Activated T-helper 1 cell treated with anti-CD3 and anti-CD28 coated beads, Interleukin-12 subunit alpha, Interleukin-12 subunit beta, Interleukin-2, Interleukin-4 antibody, amounts not matched to agents 30 ng/mL and 10 ng/mL and 1 ng/mL, durations not matched to agents 14 hours and 24 hours and 36 hours (primary cell): ENCODE measurements at places on chromosomes 7 and 10. TPM values are rescaled to one million over a fixed set of nuclear protein-coding genes. Genes with fewer than 3 reads are reported as not detected.

Gene GAD2
- not detected in 2 replicates for total RNA-seq

- DNase-seq: no peak
Observed at GRCh38 chr7:100680576-100681271, 7.2 kb downstream of the GNB2 start.

Gene ZNF488
- total RNA-seq: not detected in 2 replicates

GRCh38 chr7:140404565-140405065 is 757 bp downstream of the RAB19 start:
- no peak for DNase-seq

- DNase-seq: no peak
Observed at GRCh38 chr10:73032536-73032935, 64.1 kb downstream of the P4HA1 start.

Gene OR6V1
- not detected in 2 replicates for total RNA-seq

DNA sequence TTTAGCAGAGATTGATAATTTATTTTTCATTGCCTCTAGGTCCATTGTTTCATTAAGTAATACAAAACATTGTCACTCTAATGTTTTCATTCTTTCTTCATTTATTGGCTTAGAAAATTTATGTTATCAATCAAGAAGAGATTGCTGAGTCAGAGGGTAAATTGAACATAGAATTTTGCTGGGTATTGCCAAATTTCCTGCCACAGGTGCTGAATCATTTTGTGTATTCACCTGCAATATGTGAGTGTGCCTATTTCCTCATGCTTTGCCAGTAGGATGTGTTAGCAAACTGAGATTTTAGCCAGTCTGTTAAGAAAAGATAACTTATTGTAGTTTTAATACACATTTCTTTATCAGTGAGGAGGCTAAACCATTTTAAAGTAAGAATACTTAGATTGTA is 38.0 kb downstream of the MARCHF5 start:
- DNase-seq: no peak

Gene CRHR2
- total RNA-seq: not detected in 2 replicates

Gene LRRN3
- 57.3 and 61.5 TPM in 2 replicates for total RNA-seq

Gene PNLIPRP1
- not detected in 2 replicates for total RNA-seq

DNA sequence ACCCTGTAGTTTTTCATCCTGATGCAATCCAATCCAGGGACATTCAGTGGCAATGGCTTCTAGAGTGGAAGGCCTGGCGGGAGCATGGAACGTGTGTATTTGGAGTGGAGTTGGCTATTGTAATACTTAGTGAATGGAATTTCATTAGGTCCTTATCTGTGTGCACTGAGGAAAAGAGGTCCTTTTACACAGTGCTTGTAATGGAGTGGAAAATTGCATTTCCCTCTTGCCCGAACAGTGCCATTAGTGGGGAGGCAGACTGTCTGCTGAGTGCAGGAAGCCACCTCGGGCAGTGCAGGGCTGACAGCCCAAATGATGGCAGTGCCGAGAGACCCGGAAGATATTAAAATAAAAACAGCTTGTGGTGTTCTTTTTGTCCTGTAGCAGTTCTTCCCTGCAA is 786.6 kb downstream of the LRMDA start:
- DNase-seq: no peak

DNA sequence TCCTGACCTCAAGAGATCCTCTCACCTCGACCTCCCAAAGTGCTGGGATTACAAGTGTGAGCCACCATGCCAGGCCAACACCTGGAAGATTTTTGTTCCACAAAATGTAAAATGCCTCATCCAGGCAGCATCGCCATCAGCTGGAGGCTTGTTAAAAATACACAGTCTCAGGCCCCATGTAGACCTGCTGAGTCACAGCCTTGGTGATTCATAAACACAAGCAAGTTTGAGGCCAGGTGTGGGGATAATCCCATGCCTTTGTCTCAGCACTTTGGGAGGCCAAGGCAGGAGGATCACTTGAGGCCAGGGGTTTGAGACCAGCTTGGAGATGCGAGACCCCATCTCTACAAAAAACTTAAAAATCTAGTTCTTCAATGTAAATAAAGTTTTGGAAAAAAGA is 49.1 kb upstream of the FOXK1 start:
- no peak for DNase-seq

Gene CHST12
- total RNA-seq: 9.9 and 10.6 TPM in 2 replicates

DNA sequence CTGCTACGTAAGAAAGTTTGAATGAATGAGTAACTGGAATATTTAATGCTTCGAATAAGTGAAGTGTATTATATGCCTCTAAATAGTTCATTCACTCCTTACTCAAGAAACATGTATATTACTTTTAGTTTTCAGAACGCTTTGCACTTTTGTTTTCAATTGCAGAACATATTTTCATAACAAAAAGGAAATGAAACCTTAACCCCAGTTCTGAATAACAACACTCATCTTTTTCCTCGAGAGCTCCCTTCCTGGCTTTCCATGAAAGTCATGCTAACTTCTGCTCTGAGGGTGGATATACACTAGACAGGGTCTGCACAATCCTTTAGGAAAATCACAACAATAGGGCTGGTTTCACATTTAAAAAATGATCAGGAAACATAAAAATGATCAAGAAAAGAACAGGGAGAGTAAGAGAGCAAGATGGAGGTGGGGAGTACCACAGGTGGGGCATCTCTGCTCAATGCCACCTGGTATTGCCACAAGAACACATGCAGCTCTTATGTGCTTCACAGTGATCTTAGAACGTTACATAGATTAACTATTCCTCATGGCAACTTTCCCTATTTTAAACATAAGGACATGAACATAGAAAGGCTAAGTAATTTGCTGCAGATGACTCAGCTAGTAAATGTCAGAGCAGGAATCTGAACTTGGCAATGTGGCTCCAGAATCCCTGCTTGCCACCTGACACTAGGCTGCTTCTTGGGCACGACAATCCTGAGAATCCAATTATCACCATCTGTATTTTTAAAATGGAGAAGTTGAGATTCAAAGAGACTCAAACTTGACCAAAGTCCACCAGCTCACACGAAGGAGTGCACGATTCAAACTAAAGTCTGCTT is 219.5 kb upstream of the AOAH start:
- DNase-seq: no peak

Gene CD36
- total RNA-seq: not detected in 2 replicates

Gene SERPINE1
- total RNA-seq: 0.36 and 0.47 TPM in 2 replicates

- no peak for DNase-seq
Observed at GRCh38 chr7:68015978-68016532, 1019.4 kb downstream of the TYW1 start.

Gene ATRNL1
- not detected in 2 replicates for total RNA-seq

DNA sequence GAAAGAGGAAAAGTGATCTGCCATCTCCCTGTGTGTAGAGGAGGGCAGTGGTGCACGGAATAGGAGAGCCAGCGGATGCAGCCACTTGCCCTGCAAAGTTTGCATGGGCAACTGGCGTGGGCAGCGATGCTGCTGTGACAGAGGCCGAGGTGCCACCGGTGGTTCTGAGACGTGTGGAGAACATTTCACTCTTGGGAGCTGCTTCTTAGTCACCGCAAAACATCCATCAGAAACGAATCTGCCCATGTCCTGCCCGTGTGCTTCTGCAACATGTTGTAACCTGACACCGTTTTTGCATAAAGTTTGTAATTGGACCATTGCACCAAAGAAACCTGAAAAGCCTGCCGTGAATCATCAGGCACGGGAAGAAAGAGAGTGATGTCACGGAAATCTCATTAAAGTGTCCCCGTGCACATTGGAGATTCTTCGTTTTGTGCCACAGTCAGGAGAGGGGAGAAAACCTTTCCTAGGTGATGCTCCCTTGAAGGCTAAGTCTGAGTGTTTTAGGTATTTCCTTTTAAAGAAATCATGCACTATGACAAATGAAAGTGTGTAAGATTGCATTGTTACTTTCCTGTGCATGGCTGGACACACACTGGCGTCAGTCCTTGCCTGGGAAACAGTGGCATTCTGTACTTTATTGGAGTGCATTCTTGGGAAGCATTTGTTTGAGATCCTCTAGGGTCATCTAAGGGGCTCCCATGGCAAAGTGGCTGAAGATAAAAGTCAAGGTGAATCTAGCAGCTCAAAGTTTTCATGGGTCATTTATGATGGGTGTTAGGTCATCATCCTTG is 302.6 kb downstream of the KLF6 start:
- DNase-seq: no peak

DNA sequence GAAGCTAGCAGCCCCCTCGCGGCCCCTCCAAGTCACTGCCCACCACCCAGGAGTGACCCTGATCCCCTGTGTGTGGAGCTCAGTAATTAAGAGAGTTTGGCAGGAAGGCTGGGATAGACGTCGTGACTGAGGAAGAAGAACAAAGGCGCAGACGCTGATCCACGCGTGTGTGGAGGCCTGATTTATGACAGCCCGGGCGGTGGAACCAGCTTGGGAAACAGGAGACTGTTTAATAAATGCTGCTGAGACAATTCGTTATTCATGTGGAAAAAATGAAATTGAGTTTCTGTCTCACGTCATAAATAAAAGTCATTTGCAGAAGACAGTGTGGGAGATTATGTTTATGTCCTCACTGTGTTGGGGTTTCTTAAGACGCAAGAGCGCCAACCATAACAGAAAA is 130.8 kb downstream of the ELFN1 start:
- DNase-seq: no peak

Gene CABCOCO1
- total RNA-seq: not detected in 2 replicates

DNA sequence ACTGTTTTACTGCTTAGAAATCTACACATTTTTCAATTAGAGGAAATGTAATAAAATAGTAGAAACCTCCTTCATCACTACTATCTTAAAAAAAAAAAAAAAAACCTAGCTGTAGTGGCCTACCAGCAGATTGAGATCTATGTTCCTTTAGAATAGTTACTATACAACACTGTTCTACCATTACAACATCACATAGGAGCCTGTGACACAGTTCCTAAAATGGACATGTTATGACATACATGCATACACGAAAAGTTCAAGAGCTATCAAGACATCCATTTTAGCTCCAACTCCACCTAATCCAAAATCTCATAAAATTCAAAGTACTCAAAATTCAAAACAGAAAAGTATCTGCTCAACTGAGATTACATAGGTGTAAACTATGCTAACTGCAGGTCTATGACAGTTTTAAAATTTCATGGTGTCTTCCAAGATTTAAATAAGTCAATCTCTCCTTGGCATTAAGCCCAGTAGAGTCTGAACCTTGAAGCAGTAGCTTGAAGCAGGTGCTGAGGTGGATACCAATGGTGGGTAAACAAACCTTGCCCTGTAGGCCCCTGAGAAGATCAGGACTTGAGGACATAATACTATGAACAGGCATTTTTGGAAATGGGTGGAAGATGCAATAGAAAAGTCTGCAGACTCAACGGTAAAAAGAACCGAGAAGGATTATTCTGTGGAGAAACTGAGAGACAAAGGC is 17.0 kb downstream of the CACUL1 start:
- DNase-seq: no peak

DNA sequence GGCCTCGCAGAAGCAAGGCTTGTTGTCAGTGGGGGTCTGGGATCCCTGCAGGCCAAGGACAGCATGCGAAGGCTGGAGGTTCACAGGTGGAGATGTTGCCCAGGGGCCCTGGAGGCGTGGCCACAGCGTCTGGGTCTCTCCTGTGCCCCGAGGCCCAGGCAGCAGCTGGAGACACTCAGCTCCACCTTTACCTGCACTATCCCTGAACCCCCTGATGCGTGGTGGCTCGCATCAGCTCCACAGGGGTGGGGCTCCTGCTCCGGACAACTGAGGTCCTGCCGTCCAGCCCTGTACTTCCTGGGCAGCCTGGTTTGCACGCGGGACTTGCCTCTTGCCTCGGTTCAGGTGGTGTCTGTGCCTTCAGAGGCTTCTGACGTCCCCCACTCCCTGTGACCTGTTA is 54.6 kb upstream of the ZNF32 start:
- DNase-seq: no peak

DNA sequence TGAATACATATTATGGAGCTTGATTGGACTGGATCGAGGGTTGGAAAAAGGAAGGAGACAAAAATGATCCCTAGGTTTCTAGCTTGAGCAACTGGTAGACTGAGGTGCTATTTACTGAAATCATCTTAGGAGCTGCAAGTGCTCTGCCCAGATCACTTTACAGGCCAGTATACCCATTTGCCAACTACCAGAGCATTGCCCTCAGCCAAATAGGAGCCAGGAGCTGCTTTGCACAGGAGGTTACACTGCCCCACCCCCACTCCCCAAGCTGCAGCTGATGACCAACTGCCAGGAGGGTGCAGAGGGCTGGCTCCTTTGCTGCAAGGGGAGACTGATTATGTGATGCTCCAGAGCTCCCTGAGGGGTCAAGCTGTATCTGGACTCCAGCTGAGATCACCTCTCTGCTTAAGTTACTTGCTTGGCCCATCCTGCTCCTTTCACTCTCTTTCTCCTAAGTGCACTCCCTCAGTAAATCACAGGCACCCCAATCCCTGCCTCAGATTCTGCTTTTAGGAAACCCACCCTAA is 275.4 kb downstream of the ZEB1 start:
- no peak for DNase-seq

DNA sequence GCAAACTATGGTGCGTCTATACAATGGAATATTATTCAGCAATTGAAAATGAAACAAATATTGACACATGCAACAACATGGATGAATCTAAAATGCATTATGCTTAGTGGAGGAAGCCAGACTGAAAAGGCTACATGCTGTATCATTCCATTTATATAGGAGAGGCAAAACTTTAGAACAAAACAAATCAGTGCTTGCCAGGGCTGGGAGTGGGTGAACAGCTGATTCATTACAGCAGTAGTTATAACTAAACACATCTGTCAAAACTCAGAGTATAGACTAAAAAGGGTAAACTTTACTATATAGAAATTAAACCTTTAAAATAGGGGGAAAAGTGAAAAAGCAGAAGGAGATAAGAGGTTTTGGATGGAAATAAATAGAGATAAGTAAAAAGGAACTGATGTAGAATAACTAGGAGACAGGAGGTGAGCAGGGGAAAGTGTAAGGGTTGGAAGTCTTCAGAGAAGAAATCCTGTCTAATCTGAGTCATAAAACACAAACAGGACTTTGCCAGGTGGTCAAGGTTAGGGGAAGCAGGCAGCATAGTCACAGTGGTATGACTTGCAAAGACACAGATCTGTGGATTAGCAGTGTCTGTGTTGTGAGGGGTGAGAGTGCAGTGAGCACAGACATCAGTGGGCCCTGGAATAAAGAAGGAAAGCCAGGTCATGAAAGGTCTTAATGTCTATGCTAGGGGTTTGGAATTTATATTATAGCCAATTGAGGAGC is 349.8 kb downstream of the PHTF2 start:
- no peak for DNase-seq

DNA sequence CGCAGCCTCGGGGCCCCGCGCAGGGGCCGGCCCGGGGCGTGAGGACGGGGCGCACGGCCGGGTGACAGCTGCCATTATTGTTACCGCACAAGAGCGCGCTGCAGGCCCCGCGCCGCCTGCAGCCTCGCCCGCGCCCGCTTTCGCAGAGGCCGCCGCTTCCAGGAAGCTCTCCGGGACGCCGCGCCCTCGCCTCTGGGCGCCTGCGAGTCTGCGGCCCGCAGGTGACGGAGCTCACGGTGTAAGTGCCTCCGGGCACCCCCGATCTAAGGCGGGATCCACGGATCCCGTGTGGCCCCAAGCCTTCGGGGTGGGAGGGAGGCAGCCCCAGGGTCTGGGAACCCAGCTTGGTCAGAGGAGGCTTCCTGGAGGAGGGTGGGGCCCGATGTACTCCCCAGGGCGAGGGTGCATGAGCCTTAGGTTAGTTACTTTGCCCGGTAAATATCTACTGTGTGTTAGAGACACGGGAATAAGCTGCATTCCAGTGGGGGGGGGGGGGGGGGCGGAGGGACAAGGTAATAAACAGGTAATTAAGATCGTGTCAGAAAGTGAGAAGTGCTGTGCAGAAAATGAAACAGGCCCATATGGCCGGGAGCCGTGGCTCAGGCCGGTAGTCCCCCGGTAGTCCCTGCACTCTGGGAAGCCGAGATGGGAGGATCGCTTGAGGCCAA is 638 bp downstream of the IQCE start:
- DNase-seq: peak; percentile 24

Gene SP4
- total RNA-seq: 22.8 and 22.9 TPM in 2 replicates

Gene GLI3
- not detected in 2 replicates for total RNA-seq

GRCh38 chr7:974172-974571 is 1.2 kb downstream of the COX19 start:
- no peak for DNase-seq
